ENCODE measurements at places on chromosomes 12 and 14. TPM values are rescaled to one million over a fixed set of nuclear protein-coding genes. Genes with fewer than 3 reads are reported as not detected.

Gene NINJ2
- 0.49 TPM for total RNA-seq

Gene NKX2-1
- 0.49 TPM for total RNA-seq

Gene NTF3
- 7.1 TPM for total RNA-seq

Gene PLCZ1
- total RNA-seq, result 0.25 TPM

Gene KITLG
- 46.7 TPM for total RNA-seq

Gene GDF3
- total RNA-seq, result not detected

Gene B4GALNT3
- 1.5 TPM for total RNA-seq

Gene BCL11B
- total RNA-seq, result 35.4 TPM

Gene KLRD1
- total RNA-seq, result 0.25 TPM

Gene P2RX2
- not detected for total RNA-seq

Gene KRT74
- not detected for total RNA-seq

Gene FBXO34
- total RNA-seq, result 29.0 TPM

Gene HOXC10
- not detected for total RNA-seq

Gene RFX4
- total RNA-seq, result 6.4 TPM

Gene CLEC4A
- total RNA-seq, result 0.25 TPM

Gene RAPGEF3
- total RNA-seq, result 6.9 TPM

Gene OR4E2
- not detected for total RNA-seq

Gene MYO1H
- total RNA-seq, result 0.25 TPM

Gene C12orf50
- not detected for total RNA-seq

Gene TGM1
- total RNA-seq, result 0.49 TPM

Gene AQP6
- total RNA-seq, result 0.25 TPM

Gene APOF
- not detected for total RNA-seq

Gene MANSC1
- total RNA-seq, result 2.5 TPM

Gene EIF2B1
- 31.2 TPM for total RNA-seq

Gene METTL3
- total RNA-seq, result 46.7 TPM

Gene LMO3
- total RNA-seq, result 654 TPM

Gene TUBA1C
- total RNA-seq, result 39.3 TPM

Gene PTPRB
- 7.1 TPM for total RNA-seq

Gene TSPAN9
- 16.2 TPM for total RNA-seq

Gene GPR132
- total RNA-seq, result 0.74 TPM

Gene KRT83
- total RNA-seq, result not detected

Gene TOMM20L
- total RNA-seq, result not detected

Gene IFNG
- not detected for total RNA-seq

Gene TMEM30B
- 0.49 TPM for total RNA-seq

Gene KRT2
- total RNA-seq, result not detected

Gene RNF212B
- not detected for total RNA-seq

Gene PPP1CC
- 114 TPM for total RNA-seq

Gene KRT4
- total RNA-seq, result not detected

Gene OR6C70
- total RNA-seq, result not detected

Gene FGF23
- total RNA-seq, result not detected

Gene KRT78
- not detected for total RNA-seq

Gene NRL
- 1.2 TPM for total RNA-seq

Gene LRP1-AS
- not detected for total RNA-seq

Gene KRT75
- not detected for total RNA-seq

Gene PSME2
- total RNA-seq, result 17.2 TPM

Gene PXMP2
- 21.9 TPM for total RNA-seq

Gene OASL
- total RNA-seq, result under 0.01 TPM

Gene LGALS3
- 11.3 TPM for total RNA-seq

Gene ASCL1
- 8.6 TPM for total RNA-seq

Gene ENDOU
- total RNA-seq, result not detected

Gene SLC22A17
- 155 TPM for total RNA-seq
